ENCODE measurements at places on chromosomes 2 and 18. TPM values are rescaled to one million over a fixed set of nuclear protein-coding genes. Genes with fewer than 3 reads are reported as not detected.

DNA sequence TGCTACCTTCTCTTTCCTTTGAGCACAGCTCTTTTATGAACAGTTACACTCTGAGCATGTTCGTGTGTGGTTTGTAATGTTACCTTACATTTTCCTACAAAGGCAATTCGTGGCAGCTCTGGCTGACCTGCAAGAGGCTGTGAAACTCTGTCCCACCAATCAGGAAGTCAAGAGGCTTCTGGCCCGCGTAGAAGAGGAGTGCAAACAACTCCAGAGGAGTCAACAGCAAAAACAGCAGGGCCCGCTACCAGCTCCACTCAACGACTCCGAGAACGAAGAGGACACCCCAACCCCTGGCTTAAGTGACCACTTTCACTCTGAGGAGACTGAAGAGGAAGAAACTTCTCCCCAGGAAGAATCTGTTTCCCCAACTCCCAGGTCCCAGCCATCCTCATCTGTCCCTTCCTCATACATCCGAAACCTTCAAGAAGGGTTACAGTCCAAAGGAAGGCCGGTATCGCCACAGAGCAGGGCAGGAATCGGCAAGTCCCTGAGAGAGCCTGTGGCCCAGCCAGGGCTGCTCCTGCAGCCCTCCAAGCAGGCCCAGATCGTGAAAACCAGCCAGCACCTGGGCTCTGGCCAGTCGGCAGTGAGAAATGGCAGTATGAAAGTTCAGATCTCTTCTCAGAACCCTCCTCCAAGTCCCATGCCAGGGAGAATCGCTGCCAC, 56.9 kb downstream of the WDSUB1 start:
- DNase-seq: no peak

DNA sequence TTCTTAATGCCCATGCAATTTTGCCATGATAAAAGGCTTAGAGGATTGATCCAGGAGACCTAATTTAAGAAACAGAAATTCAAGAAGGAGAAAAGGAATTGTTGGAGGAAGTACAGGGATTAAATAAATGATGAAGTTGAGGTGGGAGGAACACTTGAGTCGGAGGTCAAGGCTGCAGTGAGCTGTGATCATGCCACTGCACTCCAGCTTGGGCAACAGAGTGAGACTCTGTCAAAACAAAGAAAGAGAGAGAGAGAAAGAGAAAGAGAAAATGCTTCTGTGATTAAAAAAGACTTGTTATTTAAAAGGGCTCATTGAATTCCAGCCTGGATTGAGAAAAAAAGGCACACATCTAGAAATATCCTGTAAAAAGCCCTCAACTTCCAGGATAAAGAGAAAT, 123.2 kb downstream of the B3GNT2 start:
- DNase-seq: no peak

GRCh38 chr2:73938718-73939352, 12.2 kb downstream of the DGUOK start:
- DNase-seq: peak; percentile 39

DNA sequence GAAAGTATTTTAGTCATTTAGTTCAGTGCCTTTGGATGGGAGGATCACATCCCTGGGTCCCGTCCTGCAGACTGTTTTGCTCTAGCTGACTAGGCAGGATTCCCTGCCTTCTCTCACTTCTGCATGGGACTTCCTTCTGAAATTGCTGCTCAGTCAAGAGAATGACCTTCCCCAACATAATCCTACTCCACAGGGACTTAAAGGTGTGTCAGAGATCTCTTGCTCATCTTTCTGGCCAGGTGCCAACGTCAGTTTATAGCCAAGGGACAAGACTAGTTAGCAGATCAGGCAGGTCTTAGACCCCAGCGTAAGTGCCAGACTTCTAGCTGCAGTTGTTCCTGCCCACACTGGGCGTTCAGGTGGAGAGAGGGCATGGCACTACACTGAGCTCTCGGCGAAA, 9.5 kb upstream of the IL1B start:
- DNase-seq: no peak

DNA sequence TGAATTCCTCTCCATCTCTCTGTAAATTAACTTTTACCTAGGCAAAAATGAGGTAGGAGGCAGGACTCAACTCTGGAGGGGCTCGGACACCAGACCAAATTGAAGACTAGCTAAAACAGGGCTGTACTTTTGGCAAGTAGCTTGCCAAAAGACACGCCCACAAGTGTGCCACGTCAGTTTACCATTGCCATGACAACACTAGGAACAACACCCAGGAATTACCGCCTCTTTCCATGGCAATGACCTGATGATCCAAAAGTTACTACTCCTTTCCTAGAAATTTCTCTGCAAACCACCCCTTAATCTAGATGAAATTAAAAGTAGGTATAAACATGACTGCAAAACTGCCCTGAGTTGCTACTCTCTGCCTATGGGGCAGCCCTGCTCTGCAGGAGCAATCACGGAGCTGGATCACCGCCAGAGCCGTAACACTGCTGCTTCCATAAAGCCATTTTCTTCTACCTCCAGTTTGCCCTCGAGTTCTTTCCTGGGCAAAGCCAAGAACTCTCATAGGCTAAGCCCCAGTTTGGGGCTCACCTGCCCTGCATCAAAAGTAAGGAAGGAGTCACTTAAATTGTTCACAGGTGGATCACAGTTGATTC, 66.0 kb upstream of the FAM136A start:
- DNase-seq: no peak

DNA sequence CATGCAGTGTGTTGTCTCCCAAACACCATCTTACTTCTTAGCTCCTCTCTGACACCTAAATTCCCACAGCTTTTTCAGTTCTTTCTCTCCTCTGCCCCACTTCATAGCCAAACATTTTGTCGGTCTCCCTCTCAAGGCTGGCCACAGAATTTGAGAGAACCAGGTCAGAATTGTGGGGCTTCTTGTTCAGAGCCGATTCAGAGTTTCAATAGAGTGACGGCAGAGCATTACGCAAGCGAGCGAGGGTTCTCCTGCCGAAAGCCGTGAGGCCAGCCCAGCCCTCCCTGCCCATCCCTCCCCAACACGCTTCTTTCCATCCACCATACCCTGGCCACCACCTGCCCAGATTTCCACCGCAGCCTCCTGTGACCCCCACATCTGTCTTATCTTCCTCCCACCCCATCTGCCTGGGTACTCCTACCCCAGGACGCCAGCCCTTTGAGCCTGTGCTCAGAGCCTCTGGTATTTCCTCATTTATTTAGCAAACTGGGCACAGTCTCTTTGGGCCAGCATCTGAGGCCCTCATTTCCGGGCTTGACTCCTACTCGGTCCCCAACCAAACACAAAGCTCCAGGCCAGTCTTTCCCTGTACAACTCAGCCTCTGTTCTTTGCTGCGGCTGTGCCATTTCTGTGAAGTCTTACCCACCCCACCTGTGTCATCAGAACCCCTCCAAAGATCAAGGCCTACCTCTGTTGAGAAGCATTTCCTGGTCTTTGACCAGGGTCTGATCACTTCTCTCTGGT, 70.0 kb upstream of the MAP4K4 start:
- DNase-seq: no peak

DNA sequence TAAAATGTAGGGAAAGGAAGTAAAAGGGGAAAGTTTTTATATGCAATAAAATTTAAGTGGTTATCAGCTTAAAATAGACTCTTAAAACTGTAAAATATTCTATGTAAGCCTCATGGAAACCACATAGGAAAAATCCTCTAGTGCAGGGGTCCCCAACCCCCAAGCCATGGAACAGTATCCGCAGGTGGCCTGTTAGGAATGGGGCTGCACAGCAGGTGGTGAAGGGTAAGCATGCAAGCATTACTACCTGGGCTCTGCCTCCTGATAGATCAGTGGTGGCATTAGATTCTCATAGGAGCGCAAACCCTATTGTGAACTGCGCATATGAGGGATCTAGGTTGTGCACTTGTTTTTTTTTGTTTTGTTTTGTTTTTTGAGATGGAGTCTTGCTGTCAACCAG, 1409.3 kb upstream of the CDH2 start:
- no peak for DNase-seq

- no peak for DNase-seq
Observed at GRCh38 chr2:150051004-150051403, 436.5 kb downstream of the RND3 start.

DNA sequence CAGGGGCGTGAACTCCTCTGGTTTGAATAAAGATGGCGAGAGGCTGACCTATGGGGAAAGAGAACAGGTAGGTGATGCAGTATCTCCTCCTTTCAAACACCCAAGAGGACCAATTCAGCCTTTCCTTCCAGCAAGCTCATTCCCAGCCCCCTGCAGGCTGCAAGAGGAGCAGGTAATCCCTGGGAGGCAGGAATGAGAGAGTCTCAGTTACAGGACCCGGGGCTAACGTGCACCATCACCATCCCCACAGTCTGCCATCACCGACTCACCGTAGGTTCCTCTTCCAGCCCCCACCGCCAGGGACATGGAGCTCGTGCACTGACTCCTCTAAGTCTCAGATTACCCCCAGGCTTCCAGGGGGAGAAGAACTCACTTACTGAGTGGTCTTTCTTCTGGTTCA, 26.7 kb downstream of the XDH start:
- no peak for DNase-seq

DNA sequence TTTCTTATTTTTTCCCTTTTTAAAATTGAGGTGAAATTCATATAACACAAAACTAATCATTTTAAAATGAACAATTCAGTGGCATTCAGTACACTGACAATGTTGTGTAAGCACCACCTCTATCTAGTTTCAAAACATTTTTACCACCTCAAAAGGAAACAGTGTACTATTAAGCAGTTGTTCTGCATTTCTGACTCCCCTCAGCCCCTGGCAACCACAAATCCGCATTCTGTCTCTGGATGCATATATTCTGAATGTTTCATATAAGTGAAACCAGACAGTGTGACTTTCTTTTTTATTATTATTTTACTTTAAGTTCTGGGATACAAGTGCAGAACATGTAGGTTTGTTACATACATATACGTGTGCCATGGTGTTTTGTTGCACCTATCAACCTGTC, 19.2 kb upstream of the TANK start:
- DNase-seq: peak; percentile 74

Gene TMEM178A
- 0.48 TPM for total RNA-seq

Gene RIT2
- total RNA-seq: not detected

Gene RGPD4
- total RNA-seq: 0.05 TPM

Gene KATNAL2
- total RNA-seq: 0.46 TPM

Gene PRR30
- not detected for total RNA-seq

Gene LOXHD1
- total RNA-seq: not detected

Gene TYMS
- 287 TPM for total RNA-seq

Gene NT5C1B
- not detected for total RNA-seq

Gene EXOC6B
- total RNA-seq: 8.6 TPM

Gene FZD7
- 0.62 TPM for total RNA-seq

Gene EIF2B4
- 34.6 TPM for total RNA-seq

Gene LGALSL
- 1.3 TPM for total RNA-seq

Measured in activated CD4-positive, alpha-beta memory T cell treated with anti-CD3 and anti-CD28 coated beads for 36 hours (primary cell).